ENCODE measurements at places on chromosomes 6 and 20. TPM values are rescaled to one million over a fixed set of nuclear protein-coding genes. Genes with fewer than 3 reads are reported as not detected.

Gene KIF25
- total RNA-seq: 0.66 TPM

Gene MGME1
- 18.7 TPM for total RNA-seq

Gene FBXO30
- total RNA-seq: 8.0 TPM

Gene WASF1
- total RNA-seq: 11.4 TPM

Gene EYA4
- 0.44 TPM for total RNA-seq
